ENCODE measurements at places on chromosomes 1 and 21.

GRCh38 chr1:232911027-232911599 is 39.3 kb upstream of the NTPCR start:
- no peak for DNase-seq

GRCh38 chr1:168742386-168742785 is 13.4 kb upstream of the DPT start:
- no peak for DNase-seq

- no peak for DNase-seq
Observed at GRCh38 chr1:236471653-236472052, 52.1 kb upstream of the LGALS8 start.

DNA sequence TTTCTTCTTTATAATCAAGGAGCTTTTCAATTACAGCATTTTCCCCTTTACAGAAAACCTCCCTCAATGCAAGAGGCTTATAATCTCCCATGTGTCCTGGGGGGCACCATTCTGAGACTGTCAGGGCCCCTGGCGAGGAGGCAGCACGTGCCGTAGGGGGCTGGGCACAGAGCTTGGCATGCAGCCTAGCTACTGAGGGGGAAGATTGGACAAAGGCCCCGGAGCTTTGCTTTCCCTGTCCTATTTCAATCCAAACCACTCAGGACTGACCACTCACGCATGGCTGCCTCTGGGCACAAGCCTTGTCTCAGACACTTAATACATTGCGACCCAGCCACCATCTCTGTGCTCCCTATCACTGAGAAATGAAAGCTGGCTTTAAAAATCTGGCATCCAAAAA is 2.8 kb upstream of the RAP1GAP start:
- no peak for DNase-seq

GRCh38 chr1:39333296-39333695 is 128.8 kb downstream of the MACF1 start:
- no peak for DNase-seq

GRCh38 chr1:17309426-17310067 is 1.6 kb downstream of the PADI4 start:
- no peak for DNase-seq

- DNase-seq, result no peak
Observed at GRCh38 chr1:32806290-32806689, 10.9 kb downstream of the YARS1 start.

- DNase-seq, result no peak
Observed at GRCh38 chr1:206581571-206581981, 30.7 kb downstream of the EIF2D start.

GRCh38 chr21:28069450-28069923 is 923.2 kb downstream of the LTN1 start:
- peak; percentile 92 for DNase-seq

GRCh38 chr1:45112661-45113060 is 93.7 kb downstream of the ZSWIM5 start:
- no peak for DNase-seq

- DNase-seq, result peak; percentile 95
Observed at GRCh38 chr1:2330519-2331199, 60.7 kb downstream of the MORN1 start.

- DNase-seq, result no peak
Observed at GRCh38 chr1:182107209-182107608, 45.7 kb upstream of the ZNF648 start.

GRCh38 chr1:150532860-150533259 is 16.3 kb upstream of the ADAMTSL4 start:
- no peak for DNase-seq

- DNase-seq, result peak; percentile 59
Observed at GRCh38 chr1:95033843-95034242, 38.9 kb downstream of the ALG14 start.

DNA sequence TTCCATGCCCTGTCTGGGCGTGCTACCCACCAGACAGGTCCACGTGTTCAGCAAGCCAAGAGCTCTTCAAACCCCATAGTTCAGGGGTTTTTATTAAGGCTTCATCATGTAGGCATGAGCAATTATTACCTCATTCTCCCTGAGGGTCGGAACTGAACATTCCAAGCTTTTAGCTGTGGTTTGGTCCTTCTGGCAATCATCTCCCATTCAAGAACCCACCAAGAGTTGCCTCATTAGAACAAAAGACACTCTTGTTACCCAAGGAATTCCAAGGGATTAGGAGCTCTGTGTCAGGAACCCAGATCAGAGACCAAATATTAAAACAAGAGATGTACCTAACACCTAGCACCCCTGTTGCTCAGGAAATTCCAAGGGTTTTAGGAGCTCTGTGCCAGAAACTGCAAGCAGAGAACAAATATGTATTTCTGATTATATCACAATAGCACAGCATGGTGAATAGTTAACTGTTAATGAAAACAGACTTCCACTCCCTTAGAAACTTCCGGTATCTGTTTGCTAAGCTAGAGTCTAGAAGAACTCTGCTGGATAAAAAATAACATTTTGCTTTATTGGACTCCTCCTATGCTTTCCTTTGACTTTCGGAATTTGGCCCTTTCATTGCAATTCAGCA is 201.2 kb upstream of the L1TD1 start:
- DNase-seq, result peak; percentile 32

- DNase-seq, result no peak
Observed at GRCh38 chr1:59005491-59006288, 221.8 kb upstream of the JUN start.

GRCh38 chr1:15259622-15260007 is 12.6 kb downstream of the FHAD1 start:
- no peak for DNase-seq

DNA sequence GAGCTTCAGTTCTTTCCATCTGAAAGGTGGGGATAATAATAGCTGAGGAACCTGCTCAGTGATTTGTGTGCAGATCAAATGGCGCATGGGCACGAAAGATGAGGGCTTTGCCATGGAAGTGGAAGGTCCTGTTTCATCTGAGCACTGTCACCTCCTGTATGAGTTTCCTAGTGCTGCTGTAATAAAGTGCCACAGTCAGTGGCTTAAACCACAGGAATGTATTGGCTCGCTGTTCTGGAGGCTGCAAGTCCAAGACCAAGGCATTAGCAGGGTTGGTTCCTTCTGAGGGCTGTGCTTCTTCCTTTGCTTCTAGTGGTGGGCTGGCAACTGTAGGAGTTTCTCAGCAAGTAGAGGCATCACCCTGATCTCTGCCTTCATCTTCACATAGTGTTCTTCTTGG is 51.1 kb upstream of the RBM15 start:
- no peak for DNase-seq

DNA sequence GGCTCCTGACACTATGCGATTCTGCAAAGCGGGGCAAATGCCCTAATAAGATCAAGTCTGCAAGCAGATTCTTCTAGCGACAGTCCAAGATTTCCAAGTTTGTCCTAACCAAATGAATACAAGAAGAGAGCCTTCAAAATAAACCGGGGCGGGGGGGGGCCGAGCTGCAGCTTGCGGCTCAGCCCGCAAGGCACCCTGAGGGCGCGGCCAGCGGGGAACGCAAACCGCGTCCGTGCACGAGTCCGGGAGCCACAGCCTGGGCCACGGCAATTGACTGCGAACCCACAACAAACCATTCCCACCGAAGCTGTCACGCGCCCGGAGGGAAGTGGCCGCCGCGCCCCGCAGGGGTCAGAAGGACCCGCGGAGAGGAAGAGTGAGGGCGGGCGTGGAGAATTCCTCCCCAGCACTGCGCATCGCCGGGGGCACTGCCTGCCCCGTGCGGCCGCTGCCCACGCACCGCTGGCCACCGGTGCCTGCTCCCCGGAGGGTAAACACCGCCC is 687 bp downstream of the TGFBR3 start:
- DNase-seq, result peak; percentile 21

- DNase-seq, result no peak
Observed at GRCh38 chr1:114173680-114174079, 20.0 kb upstream of the SYT6 start.

DNA sequence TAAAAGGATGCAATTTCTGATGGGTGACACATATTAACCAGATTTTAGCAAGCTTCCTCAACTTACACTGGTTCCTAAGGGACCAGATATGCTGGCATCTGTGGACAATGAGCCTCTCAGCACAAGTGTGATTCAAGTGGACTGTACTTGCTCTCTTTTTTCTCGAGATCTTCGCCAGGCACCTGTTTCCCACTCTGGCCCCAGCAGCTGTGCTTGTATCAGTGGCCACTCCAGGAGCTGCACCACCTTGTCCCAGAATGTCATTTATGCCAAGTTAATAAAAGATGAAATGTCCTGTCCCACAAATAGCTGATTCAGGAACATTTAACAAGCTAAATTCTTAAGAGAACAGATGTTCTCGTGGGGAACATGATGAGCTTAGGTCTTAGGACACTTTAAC is 14.6 kb downstream of the C1orf198 start:
- DNase-seq, result no peak

- no peak for DNase-seq
Observed at GRCh38 chr1:199399996-199400724, 627.4 kb upstream of the NR5A2 start.

- DNase-seq, result peak; percentile 92
Observed at GRCh38 chr1:16145662-16146278, 10.1 kb downstream of the EPHA2 start.

DNA sequence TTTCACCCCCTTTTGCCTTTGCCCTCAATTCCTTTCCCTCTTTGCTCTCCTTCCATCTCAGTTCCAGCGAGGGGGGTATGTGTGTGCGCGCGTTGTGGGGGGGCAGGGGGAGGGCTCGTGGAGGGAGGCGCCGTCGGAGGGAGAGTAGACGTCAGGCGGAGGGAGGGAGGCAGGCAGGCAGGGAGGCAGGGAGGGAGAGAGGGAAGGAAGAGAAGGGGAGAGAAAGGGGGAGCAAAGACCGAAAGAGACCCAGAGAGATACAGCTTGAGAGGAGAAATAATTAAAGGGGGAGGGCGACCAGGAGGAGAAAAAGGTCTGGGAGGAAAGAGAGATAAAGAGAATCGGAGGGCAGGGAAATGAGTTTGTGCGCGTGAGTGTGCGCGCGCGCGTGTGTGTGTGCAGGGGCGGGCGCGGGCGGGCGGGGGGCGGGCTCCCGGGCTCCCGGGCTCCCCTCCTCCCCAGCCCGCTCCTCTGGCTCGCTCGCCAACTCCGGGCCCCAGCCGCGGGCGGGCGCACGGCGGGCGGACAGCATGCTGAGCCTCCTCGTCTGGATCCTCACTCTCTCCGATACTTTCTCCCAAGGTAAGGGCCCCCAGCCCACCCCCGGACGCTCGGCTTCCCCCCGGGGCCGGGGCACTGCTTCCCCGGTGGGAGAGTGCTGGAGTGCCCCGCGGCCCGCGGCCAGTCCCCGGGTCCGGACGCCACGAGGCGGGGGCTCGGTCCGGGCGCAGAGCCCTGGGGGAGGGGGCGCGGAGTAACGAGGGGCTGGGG is at the start of gene KIRREL1:
TSS of gene KIRREL1 (plus strand) at position 499 of the 771 bp plus-strand sequence. CDS start at position 531, 32 bp downstream.
- peak; percentile 83 for DNase-seq

DNA sequence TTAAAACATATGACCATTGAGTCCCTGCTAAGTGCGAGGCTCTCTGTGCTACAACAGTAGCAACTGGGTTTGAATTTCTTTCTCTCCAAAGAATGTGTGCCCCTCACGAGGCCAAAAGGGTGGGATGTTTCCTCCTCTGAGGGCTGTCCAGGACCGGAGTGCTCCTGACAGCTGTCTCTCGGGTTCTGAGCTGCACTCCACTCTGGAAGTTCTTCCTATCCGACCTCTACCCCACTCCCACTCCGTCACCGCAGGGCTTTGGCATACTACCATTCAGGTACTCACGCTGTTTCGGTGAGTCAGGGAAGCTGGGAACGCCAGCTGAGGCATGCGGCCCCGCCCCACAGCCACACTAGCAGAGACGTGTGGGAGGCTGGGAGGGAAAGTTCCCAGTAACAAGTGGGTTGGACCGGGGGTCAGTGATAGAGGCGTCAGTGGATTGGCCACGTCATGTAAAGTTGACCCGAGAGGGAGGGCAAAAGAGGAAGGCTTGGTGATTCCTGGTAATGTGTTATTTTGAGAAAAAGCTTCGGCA is 705 bp upstream of the SLC50A1 start:
- DNase-seq, result peak; percentile 92

DNA sequence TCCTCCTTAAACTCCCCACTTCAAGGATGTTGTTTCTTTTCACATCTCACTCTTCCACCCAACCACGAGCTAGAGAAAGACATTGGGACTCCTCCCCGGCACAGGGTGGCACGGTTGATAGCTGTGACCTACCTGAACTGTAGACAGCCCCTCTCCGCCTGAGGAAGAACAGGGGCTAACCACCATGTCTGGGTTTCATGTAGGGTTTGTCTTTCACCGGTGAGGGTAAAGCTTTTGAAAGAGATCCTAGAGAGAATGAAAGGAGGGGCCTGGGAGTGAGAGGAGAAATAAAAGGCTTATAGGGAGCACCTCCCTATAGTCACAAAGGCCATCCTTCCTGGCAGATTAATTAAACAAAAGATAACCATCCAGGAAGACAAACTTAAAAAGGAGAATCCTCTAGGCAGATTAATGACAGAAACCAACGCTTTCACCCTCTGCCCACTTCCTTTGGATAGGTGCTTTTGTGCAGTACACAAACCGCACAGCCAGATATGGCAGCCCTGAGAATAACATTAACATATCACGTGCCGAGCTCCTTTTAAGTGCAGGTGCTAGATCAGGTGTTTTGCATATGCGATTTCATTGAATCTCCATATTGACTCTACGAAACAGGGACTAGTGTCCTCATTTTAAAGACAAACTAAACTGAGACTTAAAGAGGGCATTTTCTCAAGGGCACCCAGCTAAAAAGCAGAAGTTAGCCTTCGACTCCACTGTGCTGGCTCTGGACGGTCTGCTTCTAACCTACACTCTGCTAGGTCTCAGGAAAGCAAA is 178.1 kb upstream of the RUNX1 start:
- DNase-seq, result no peak

DNA sequence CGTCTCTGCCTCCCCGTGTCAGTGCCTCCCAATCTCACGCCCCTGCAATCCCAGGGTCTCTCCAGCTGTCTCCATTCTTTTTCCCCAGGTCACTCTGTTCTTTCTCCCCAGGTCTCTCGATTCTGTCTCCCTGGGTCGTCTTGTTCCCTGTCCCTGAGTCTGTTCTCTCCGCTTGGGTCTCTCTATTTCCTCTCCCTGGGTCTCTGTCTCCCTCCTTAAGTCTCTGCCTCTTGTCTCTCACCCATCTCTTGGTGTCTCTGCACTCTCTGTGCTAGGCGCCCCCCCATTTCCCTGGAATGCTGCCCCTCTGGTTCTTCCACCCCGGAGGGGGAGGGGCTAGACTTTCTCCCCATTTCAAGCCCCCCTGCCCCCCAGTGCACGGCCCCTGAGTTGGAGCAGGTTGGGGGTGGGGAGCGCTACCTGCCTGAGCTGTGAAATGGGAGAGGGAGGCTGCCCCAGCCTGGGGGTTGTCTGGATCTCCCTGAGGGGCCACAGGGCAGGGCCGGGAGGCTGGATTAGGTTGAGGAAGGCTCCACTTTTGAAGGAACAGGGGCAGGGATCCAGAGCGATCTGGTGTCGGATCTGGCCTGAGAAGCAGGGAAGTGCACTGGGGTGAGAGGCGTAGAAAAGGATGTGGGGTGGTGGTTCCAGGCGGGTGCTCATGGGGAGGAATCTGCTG is 1.4 kb downstream of the PTPRF start:
- no peak for DNase-seq

GRCh38 chr1:54791880-54792522 is 9.1 kb downstream of the TTC22 start:
- peak; percentile 20 for DNase-seq
